SW 1271 (cell line): ENCODE measurements at places on chromosomes 5 and 9.
A peak's percentile ranks its signal among the peaks of the same experiment; 100 is the strongest.

DNA sequence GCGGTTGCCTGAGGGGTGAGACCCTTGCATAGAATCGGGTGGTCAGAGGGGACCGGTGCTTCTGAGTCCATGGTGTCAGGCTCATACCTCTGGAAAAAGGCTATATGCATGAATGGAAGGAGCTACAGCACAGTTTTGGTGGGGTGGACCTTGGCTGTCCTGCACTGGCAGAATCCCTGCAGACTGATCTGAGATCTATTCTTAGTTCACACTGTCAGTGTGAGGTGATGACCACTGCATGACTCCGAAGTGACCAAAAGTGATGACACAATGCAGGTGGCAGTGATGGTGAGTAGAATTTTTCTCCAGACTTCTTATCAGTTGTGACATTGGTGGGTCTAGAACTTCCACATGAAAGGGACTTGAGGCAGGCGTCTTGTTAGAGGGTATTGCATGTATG lies 105.2 kb upstream of the SLC28A3 start:
- no peak for DNase-seq

- DNase-seq: no peak
Observed at GRCh38 chr5:133497608-133498348, 114.6 kb downstream of the FSTL4 start.

GRCh38 chr5:1779782-1780613 lies 19.6 kb downstream of the MRPL36 start:
- no peak for DNase-seq

DNA sequence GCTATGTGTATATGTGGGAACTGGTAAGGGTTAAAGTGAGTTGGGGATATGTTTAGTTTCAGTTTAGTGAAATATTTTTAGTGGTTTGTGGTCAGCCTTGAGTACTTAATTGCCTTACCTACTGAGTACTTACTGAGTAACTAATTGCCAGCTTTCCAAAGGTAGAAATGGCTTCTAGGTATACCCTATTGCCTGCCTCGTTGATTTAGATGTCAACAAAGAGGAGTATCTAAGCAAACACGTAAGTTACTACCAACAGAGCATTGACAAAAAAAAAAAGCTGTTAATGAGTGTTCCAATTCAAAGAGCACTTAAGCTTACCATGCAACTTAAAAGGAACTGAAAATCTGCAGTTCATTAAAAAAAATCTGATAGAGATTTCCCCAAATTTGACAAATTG lies 8.8 kb downstream of the ATP10B start:
- DNase-seq: no peak

DNA sequence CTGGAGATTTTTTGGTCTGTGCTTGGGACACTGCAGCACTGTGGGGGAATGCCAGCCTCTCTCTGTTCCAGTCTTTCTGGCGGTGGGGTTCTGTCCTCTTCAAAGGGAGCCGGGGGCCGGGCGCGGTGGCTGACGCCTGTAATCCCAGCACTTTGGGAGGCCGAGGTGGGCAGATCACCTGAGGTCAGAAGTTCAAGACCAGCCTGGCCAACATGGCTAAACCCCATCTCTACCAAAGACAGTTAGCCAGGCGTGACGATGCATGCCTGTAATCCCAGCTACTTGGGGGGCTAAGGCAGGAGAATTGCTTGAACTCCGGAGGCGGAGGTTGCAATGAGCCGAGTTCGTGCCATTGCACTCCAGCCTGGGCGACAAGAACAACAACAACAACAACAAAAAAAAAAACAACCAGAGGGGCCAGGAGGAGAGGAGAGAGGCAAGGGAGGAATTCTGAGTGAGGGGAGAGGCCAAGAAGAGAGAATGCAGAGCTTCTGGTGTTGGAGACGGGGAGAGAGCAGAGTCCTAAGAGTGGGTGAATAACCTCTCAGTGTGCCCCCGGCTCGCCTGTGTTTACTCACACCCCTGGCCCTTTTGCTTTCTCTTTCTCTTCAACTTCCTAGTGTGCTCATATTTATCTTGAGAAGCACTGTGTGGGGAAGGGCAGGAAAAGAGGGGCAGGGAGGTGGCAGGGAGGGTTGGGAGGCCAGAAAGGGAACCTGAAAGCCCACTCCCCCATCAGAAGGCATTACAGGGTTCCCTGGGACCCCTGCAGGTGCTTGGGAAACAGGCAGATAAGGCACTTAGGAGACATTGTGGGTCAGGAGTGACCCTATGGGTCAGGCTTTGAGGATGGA lies 3.2 kb upstream of the SET start:
- DNase-seq: no peak

GRCh38 chr9:131276891-131277286 lies 579 bp upstream of the FAM78A start:
- DNase-seq: no peak

DNA sequence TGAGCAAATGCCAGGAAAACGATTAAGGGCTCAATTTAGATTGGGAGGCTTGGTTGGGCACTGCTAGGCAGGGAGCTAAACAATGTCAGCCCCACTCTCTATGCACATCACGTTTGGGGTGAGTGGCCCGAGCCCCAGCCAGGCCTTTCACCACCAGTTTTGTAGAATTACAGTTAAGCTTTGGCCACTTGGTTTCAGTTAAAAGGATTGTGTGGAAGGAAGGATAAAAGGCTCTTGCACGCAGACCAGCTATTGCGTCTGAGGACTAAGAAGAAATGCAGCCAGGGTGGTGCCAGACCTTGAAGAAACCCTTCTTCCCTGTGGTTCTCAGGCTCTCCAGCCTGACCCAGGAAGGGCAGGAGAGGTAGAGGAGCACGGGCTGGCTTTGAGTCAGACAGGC lies 125.3 kb upstream of the SLC44A1 start:
- no peak for DNase-seq

DNA sequence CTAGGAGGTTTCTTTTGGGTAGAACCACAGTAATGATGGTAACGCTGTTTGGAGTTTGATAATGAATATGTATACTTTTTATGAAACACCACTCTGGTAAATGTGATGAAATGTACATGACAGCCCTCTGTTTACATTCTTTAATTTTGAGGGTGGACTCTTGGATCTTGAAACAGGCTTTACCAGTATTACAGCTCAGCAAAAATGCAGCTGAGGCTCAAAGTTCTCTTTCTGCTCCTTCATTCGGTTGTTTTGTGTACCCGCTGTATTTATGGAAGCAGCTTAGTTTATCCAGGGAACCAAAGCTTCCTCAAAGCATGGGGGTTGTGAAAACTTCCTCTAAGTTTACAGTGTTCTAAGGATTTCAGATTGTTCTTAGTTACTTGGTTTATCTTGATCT lies 11.1 kb downstream of the GAPVD1 start:
- DNase-seq: no peak

DNA sequence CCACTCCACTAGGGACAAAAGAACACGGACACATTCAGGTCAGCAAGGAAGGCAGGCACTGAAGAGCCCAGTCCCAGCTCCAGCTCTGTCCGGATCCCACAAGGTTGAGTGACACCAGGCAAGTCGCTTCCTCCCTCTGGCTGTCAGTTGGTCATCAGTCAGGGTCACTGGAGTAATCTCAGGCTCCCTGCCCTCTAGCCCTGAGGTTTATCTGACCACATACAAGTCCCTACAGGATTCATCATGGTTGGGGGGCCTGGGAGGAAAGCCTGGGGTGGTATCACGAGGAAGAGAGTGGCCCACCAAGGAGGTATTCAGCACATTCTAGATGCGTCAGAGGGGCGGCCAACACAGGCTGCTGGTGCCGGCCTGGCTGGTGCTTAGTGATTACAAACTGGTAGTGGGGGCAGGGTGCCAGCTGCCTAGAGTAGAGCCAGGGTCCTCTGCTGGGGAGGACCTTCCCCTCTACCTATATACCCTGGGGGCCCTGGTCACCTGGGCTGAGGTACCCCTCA lies 81.5 kb downstream of the SHB start:
- DNase-seq: no peak

DNA sequence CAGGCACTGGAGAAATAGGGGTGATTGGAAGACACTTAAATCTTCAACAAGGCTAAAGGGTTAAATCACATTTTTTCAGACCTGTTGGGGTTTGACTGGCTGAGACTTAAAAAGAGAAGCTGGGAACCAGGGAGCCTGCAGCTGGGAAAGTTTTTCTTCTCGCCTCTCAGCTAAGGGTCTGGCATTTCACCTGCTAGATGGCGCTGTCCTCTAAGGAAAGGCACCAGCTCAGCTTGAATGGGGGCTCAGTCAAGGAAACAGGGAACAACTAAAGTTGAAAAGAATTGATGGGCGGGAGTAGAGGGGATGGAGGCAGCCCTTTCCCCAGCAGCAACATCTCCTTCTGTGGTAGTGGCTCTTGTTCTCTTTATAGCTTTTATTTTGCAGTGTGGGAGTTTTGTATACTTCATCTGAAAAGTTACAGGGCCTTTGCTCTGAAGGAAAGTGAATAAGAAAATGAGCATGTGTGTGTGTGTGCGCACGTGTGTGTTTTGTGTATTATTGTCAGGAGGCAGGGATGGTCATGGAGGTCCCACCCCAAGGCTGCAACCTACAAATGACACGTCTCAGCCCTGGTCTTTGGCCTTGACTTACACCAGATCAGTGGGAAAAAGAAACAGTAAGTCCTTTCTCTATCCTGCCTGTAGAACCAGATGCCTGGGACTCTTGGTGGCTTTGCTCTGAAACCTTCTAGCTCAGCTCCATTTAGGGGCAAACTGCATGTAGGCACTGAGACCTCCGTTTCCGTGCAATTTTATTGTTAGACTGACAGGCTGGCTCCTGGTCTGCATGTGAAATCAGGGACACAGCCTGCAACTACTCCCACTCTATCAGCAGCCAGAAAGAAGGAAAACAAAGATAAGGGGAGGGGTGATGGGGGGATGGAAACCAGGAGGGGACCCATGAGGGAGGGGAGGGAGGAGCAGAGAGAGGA lies 316.2 kb upstream of the CLINT1 start:
- DNase-seq: peak; percentile 57

DNA sequence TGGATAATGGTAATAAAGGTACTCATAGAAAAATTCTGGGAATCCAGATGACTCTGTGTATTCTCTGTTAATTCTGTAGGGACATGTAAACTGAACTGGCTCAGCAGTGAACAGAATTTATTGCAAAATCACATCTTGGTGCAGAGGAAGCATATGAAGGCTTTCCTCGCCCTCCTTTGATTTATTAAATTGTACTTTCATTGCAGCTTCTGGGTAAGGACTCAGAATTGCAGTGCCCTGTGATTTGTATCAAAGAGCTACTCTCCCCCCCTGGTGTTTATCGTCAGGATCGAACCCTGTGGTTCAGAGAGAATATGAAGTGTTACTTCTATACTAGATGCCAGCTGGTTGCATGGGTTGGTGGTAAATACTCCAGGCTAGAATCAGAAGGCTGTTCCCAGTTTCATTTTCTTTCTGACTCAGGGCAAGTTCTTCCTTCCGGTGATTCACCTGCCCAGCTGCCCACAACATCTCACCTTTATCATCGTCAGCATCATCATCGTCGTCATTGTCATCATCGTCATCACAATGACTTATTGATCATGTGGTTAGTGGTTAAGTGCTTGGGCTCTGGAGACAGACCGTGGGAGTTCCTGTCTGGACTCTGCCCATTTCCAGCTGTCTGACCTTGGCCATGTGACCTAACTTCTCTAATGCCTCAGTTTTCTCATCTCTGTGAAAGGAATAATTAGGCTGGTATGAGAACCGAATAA lies 238.8 kb downstream of the ARHGAP26 start:
- DNase-seq: peak; percentile 23

DNA sequence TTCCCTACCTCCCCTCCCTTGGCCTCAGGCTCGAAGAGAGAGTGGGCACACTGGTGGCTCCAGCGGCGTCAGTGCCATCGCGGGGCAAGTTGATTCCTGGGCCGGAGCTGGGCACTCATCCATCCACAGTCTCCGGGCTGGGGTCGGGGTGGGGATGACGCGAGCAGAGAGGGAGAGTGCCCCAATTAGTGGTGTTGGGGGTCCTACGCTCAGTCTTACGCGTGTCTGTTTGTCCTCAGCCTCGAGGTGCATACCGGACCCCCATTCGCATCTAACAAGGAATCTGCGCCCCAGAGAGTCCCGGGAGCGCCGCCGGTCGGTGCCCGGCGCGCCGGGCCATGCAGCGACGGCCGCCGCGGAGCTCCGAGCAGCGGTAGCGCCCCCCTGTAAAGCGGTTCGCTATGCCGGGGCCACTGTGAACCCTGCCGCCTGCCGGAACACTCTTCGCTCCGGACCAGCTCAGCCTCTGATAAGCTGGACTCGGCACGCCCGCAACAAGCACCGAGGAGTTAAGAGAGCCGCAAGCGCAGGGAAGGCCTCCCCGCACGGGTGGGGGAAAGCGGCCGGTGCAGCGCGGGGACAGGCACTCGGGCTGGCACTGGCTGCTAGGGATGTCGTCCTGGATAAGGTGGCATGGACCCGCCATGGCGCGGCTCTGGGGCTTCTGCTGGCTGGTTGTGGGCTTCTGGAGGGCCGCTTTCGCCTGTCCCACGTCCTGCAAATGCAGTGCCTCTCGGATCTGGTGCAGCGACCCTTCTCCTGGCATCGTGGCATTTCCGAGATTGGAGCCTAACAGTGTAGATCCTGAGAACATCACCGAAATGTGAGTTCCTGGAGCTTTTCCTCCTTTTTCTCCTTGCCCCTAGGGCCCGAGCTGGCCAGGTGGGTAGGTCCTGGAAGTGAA lies 861 bp downstream of the NTRK2 start:
- DNase-seq: no peak

- DNase-seq: no peak
Observed at GRCh38 chr5:169050636-169051035, 250.3 kb downstream of the SLIT3 start.
